ENCODE measurements at places on chromosomes 6 and 20.

- no peak for DNase-seq
Observed at GRCh38 chr6:167496707-167497106, 171.8 kb downstream of the TTLL2 start.

DNA sequence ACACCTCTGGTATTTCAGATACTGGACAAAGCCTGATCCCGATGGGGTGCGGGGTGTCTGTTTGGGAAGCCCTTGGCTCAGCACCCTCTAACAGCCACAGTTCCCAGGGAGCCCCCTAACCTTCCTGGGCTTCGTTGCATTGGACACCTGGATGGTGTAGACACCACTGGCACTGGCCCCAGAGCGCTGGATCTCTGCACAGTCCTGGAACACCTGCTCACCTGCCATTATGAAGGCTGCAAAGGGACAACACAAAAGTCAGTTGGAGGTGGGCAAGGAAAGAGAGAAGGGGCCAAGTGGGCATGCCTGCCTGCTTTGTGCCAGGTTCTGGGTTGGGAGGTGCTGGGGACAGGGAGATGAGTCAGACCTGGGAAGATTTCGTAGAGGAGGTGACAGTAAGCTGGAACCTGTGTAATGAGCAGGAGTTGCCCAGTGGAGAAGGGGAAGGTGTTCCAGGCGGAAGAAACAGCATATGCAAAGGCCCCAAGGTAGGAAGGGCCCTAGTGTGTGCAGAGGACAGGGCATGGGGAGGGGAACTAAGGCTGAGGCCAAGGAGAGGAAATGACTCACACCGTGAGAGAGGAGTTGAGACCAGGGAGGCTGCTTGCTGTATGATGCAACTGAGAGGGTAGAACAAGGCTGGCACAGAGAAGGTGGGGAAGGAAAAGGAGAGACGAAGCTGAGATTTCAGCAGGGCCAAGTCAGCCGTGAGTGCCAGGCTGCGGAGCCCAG, 34.9 kb downstream of the ANGPT4 start:
- no peak for DNase-seq

DNA sequence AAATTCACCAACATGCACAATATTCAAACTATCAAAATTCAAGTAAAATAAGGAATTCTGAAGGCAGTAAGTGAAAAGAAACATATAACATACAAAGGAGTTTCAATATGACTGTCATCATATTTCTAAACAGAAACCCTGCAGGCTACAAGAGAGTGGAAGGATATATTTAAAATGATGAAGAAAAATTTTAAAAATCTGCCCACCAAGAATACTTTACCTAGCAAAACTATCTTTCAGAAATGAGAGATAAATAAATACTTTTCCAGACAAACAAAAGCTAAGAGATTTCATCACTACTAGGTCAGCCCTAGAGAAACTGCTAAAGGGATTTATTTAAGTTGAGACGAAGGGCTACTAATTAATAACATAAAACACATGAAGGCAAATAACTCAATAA, 73.8 kb upstream of the MANEA start:
- DNase-seq = no peak

GRCh38 chr6:170167657-170168159, 123.2 kb downstream of the DLL1 start:
- no peak for DNase-seq

- no peak for DNase-seq
Observed at GRCh38 chr20:41526327-41526726, 91.8 kb downstream of the CHD6 start.

DNA sequence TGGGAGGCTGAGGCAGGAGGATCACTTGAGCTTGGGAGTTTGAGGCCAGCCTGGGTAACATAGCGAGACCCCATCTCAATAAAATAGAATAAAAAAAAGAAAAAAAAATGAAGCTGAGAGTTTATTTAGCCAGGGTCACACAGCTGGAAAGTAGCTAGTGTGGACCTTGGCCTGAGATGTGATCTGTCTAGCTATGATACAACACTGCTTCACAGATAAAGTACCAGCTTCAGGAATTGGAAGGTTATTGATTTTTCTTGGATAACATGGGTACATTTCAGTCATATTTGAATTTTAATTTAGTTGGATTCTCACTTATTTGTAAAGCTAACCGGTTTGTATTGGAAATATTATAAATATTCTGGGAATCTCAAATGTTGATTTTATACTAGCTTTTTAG, 5.1 kb downstream of the FARS2 start:
- DNase-seq = no peak

DNA sequence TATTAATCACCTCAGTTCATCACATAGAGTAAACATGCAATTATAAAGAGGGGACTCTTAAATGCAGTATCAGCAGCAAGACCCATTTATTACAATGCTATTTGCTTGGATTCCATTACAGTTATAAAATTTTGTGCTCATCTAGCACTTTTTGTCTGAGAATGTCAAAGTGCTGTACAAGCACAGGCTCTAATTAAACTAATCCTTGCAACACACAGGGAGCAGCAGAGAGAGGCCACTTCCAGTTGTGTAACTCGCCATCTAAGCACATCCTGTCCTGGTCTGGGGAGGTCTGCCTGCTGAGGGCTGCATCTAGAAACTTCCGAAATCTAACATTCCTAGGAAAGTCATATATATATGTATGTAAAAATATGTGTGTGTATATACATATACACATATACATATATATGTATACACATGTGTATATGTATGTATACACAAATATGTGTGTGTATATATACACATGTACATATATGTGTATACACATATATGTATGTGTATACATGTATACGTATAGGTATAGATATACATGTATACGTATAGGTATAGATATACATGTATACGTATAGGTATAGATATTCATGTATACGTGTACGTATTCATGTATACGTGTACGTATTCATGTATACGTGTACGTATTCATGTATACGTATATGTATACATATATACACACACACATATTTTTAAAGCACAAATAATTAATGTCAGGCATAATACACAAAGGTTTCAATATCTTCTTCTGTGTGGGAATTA, 136.4 kb upstream of the JARID2 start:
- DNase-seq = no peak

DNA sequence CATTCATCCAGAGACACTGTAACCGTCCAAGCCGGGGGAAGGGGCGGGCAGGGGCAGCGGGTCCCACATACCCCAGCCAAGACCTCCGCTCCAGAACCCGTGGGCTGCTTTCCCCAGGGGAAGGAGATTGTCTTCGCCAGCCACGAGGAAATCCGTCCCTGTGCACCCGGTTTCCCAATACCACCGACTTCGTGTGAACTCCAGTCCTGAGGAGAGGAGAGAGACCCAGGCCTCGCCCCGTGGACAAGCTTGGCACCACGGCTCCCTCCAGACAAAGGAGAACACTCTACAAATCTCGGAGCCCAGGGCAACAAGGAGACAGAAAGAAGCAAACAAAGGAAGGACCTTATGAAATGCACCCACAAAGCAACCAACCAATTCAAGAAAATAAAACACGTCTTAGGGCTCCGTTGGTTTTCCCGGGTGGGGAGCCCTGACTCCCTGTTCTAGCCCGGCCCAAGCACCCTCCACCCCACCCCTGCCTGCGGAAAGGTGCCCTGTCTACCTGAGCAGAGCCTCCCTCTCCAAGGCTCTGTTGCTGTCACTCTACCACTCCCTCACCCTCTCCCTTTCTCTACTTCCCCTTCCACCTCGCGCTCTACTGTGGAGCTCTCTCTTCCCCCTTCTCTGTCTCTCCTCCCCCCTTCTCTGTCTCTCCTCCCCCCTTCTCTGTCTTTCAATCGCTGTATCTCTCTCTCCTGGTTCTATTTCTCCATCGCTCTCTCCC, 1382.8 kb upstream of the DEFB115 start:
- no peak for DNase-seq

- no peak for DNase-seq
Observed at GRCh38 chr6:39059496-39060310, 11.1 kb downstream of the GLP1R start.

DNA sequence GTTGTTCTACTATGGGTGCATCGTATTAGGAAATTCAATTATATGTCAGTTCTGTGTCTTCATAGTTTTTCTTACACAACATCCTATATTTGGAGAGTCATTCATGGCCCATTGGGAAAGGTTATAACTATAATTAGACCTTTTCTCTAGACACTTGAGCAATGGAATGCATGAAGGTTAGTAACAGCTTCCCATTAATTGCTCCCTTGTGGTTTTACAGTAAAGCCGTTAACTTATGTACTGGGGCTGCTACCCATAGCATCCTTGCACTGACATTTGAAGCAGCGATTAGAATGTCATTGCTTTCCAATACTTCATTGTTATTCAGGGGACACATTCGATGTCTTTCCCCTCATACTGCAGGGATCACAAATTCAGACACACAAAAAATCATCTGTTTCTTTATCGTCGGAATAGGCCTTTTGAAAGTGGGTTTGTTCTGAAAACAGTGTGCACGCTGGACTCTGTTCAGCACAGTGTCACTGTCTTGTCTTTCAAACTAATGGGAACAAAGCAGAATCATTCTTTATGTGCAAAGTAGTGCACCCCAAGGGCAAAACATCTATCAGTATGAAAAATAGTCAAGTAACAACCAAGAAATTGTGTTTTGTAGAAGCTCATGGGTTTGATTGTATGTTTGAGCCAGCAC, 634.3 kb upstream of the MAP3K7 start:
- no peak for DNase-seq
